ENCODE measurements at places on chromosomes 2 and 18.

GRCh38 chr2:136325844-136326331 lies 207.9 kb upstream of the CXCR4 start:
- DNase-seq = no peak

- peak; percentile 55 for DNase-seq
Observed at GRCh38 chr18:8661754-8662559, 43.4 kb upstream of the MTCL1 start.

GRCh38 chr2:122883849-122884248 lies 1128.4 kb downstream of the TSN start:
- DNase-seq = no peak

GRCh38 chr18:32763293-32763692 lies 9.5 kb downstream of the KLHL14 start:
- no peak for DNase-seq

DNA sequence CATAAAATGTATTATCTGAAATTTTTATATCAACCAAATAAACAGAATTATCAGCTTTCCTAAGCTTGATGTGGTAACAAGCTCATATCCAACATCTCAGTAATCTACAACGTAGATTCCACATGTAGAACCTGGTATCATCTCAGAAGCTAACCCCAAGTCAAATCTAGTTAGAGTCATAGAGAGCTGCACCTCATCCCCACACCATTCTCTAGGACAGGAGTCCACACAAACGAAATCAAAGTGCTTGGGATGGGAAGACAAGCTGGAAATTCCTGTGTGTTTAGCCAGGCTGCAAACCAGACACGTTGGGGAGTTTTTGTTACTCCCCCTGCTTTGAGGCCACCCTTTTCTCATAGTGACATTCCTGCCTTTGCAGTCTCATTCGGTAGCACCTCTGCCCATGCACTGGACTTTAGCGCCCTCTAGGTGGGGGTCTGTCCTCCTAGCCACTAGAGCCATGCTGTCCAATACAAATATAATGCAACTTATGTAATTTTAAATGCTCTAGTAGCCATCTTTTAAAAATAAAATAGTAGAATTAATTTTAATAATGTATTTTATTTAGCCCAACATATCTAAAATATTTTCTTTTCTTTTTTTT lies 28.1 kb upstream of the SATB2 start:
- DNase-seq = peak; percentile 64

- no peak for DNase-seq
Observed at GRCh38 chr2:126668254-126668653, 12.3 kb downstream of the GYPC start.

- DNase-seq = no peak
Observed at GRCh38 chr18:23547306-23547705, 39.0 kb downstream of the NPC1 start.

DNA sequence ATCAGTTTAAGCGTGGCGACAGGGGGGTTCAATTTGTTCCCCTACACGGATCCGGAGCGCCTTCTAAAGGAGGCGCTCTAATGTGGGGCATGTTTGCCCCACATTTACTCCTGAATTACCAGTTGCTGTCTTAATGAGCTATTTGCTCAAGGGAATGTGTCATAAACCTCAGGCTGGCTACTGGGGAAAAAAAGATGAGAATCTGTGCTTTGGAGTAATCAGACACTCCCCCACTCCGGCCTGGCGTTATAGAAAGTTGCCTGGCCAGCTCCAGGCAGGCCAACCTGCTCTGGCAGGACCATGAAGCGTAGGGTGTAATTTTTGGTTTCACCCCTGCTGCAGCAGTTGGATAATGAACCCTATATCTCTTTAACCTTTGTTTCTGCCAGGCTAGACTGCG lies 31.0 kb upstream of the MAP3K20 start:
- DNase-seq = no peak

DNA sequence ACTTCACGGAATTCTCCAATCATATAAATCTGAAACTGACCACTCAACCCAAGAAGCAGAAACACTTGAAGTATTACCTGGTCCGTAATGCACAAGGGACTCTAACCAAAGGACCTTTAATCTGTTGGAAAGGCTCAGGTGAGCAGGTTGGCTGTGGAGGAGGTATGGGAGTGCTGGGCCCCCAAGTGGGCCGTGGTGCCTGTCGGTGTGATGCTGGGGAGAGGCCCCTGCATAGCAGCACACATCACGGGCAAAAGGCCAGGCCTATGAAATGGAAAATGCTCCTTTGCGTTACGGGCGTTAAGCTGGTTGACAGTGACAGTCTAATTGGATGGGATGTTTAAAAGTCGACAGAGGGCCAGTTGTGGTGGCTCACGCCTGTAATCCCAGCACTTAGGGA lies 42.6 kb downstream of the GREB1 start:
- no peak for DNase-seq

- DNase-seq = no peak
Observed at GRCh38 chr2:221426929-221427328, 145.2 kb downstream of the EPHA4 start.

DNA sequence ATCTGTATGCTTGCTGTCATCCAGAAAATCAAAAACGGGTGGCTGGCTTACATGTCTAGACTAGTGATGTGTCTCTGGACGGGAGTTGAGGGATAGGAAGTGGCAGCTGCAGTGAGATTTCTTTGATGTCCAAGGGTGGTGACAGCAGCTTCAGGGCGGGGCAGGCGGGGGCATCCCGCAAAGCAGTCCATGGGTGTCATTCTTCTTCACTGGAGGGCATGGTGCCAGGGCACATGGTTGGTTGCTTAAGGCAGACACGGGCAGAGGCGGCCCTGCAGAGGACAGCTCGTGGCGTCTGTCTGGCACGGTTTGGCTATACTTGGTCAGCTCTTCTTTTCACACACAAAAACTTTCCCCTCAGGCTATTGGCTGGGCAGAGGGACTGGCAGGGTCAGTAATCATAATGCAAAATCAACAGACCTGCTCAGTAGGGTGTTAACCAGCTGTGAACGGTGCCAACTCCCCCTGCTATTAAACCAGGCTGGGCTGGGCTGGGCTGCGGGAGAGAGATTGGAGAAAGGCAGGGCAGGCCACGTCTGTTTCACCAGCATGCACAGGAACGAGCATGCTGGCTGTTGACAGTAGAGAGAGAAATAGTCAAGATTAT lies 63.7 kb downstream of the COL4A3 start:
- DNase-seq = peak; percentile 28

- no peak for DNase-seq
Observed at GRCh38 chr18:56861244-56861643, 210.1 kb downstream of the WDR7 start.

GRCh38 chr2:210568108-210568507 lies 11.7 kb downstream of the CPS1 start:
- no peak for DNase-seq

DNA sequence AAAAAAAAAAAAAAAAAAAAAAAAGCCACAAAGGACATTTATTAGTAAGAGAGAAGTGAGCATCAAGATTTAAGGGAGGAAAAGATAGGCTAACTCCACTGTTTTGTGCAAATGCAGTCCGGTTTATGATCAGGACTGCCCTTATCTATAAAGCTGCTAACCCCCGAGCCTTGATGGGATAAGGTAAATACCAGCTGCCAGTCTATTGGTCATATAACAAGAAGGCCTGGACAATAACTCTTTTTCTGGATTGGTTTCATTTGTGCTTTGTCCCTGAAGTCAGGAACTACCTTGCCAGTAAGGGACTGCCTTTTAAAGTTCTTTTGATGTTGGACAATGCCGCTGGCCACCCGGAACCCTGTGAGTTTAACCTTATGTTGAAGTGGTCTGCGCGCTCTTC lies 15.4 kb downstream of the PTPN4 start:
- DNase-seq = no peak

Measured in AG10803 (cell line).